ENCODE measurements at places on chromosomes 1 and 21.

GRCh38 chr21:42785666-42786427 is 93.5 kb downstream of the WDR4 start:
- no peak for DNase-seq

DNA sequence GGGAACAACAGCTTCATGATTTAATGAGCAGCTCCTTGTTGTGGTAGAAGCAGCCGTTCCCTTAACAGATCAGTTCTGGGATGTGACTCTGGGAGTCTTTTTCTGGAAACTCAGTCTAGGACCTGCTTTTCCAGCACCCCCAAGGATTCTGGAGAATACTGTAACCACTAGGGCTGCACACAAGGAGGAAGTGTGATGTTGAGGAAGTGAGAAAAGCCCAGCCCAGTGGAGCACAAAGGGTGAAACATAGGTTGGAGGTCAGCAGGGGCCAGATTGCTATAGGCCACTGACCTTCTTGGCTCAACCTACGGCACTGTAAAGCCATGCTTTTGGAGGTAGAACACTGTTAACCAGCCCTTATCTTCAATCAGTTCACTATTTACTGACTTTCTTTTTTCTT is 10.1 kb upstream of the PLA2G5 start:
- DNase-seq = no peak

DNA sequence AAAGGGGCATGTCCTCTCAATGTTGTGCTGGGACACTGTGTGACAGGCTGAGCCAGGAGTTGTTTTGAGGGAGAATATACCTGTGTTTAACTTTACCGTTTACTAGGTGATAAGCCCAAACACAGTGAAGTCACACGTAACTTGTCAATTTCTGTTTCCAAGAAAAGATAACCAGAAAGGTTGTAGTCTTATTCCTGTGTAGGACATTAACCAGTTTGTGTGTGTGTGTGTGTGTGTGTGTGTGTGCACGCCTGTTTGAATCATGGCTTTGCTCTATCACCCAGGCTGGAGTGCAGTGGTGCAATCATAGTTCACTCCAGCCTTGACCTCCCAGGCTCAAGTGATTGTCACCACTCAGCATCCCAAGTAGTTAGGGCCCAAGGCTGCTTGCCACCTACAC is 83.6 kb downstream of the MRPS6 start:
- no peak for DNase-seq

GRCh38 chr1:29689372-29690030 is 453.2 kb downstream of the PTPRU start:
- DNase-seq = no peak

DNA sequence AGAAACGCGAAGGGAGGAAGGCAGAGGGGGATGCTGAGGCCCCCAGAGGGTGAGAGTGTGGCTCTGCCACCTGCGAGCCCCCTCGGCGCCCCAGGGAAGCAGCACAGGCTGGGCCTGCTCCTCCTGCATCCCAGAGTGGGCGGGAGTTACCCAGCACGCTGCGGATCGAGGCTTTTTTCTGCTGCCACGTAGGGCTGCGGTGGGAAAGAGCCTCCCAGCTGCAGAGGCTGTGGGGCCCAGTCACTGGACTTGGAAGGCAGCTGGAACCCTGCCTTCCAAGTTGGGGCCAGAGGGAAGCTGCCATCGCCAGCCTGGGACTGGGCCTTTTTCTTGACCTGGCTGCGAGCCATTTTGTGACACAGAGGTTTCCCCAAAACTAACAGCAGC is 2.3 kb upstream of the GRIK3 start:
- no peak for DNase-seq
